ENCODE measurements at places on chromosomes 12 and 14.

DNA sequence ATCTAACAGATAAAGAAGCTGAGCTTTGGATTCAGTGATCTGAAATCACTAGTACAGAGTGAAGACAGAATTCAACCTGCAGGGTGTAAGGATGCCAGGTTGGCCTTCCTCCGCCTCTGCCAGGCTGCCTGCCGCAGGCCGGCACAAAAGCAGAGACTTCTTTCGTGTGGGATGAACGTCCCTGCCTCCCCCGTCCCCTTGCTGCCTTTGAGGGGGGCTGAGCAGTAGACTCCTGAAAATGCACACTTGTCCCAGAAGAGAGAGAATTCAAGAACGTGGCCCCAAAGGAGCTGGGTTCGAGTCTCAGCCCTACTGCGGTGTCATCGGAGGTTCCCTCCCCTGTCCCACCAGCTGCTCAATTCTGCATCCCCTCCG lies 154.3 kb downstream of the BCL11B start:
- no peak for DNase-seq

DNA sequence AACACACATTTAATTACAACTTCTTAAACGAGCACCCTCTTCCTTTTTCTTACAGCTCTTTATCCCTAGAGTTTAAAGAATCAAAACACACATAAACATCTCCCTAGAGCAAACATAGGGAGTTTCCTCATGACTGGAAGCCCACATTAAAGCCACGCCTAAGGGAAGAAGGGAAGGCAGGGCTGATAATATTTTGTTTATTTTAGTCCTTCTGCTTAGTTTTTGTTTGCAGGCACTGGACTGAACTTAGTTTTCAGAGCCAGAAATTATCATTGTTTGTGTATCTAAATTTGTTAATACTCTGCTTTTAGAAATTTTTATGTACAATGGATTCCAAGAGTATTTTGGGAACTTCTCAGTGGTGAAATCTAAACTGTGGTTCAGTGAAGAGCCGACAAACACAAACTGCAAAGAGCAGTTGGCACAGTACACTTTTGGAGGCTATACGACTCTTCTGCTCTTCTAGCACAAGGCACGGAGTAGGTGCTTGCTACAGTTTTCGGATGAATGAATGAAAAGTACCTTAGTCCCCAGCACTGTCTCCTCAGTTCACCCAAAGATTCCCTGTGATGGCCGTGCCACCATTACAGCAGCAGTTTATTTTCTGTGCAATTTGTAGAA lies 17.6 kb upstream of the AMIGO2 start:
- DNase-seq = no peak

GRCh38 chr12:24810378-24810777 lies 138.5 kb downstream of the BCAT1 start:
- no peak for DNase-seq

DNA sequence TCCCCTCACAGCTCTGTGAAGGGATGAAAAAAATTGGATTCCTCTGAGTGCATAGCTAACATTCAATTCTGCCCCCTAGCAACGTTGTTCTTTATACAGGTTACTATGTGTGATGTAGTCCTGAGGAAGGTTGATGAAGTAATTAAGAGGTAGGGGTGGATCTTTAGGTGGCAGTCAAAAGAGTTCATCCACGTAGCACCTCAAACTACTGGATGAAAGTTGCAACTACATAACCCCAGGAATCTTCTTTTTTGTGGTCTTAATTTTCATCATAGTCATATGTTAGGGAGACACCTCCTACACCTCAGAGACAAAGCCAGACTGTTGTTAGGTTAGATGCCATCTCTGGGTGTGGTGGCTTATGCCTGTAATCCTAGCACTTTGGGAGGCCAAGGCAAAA lies 10.2 kb upstream of the NFE2 start:
- no peak for DNase-seq

DNA sequence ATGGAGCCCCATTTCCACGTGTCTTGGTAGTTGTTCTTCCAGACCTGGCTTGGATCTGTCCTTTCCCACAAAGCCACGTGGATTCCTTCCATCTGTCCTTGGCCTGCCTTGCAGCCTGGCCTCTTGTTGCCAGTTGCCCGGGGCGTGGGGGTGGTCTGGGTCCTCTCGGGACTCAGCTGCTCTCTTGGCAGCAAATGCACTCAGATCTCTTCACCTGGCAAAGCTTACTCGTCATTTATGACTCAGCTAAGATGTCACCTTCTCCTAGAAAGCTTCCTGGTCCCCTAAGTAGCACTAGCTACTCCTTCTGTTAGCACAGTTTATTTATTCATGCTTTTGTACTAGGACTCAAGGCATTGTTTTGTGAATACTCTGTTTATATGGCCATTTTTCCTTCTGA lies 13.6 kb downstream of the PLEKHG3 start:
- no peak for DNase-seq

GRCh38 chr14:58131386-58131785 lies 20.6 kb downstream of the ARMH4 start:
- DNase-seq = no peak

- no peak for DNase-seq
These were observed 213.7 kb upstream of the BMP4 start for GRCh38 chr14:54170301-54170700.

DNA sequence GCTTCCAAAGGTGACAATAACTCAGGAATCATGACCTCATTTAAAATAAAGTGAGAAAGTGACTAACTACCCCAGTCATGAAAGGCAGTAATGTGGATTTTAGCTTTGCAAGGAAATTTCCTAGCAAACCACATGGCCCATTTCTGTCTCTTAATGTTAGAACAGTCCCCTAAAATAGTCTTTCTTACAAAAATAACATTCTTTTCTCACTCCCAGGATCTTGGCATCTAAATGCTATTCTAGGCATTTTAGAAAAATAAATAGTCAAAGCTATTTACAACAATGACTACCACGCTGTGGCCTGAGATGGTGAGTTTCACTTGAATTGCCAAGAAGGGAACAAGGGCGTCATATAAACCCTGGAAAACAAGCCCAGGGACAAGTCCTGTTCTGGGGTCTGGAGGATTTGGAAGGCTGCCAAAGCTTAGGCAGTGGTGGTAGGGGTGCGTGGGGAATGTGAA lies 101.2 kb upstream of the CCDC175 start:
- no peak for DNase-seq

DNA sequence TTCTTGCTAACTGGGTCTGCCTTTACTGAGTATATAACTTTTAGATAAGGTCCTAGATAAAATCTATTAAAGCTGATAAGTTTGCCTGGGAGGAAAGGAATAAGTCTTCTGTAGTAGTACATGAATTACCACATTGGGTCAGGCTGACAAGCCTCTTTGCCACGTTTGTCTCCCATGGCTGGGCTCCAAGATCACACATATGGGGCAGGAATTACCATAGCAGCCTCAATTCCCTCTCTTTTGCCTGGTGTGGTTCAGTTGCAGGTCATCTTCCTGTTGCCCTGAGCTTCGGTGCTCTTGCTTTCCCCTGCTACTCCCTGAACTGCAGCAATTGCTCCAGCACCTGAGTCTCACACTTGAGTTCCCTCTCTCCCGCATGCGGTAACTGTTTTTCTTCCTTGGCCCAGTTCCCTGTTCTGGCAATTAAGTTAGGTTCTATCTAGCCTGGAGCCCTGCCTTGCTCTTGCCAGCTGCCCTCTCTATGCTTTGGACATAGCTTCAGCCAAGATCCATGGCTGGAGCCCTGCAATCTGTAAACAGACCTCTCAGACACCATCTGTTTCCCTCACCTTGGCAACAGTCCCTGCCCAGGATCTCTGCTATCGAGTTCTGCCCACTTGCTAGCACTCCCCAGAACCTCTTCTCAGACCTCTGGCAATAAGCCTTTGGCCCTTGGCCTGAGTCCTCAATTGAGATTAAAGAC lies 5.8 kb upstream of the GLT8D2 start:
- no peak for DNase-seq
